ENCODE measurements at places on chromosomes 2 and 18.

- DNase-seq, result no peak
Measured at GRCh38 chr2:42800981-42801380, 8.6 kb upstream of the HAAO start.

GRCh38 chr18:73365018-73365417 is 497.2 kb upstream of the NETO1 start:
- no peak for DNase-seq

GRCh38 chr2:162430323-162430722 is 86.4 kb downstream of the GCA start:
- no peak for DNase-seq

- DNase-seq, result no peak
Measured at GRCh38 chr2:158921599-158922408, 46.6 kb upstream of the TANC1 start.

DNA sequence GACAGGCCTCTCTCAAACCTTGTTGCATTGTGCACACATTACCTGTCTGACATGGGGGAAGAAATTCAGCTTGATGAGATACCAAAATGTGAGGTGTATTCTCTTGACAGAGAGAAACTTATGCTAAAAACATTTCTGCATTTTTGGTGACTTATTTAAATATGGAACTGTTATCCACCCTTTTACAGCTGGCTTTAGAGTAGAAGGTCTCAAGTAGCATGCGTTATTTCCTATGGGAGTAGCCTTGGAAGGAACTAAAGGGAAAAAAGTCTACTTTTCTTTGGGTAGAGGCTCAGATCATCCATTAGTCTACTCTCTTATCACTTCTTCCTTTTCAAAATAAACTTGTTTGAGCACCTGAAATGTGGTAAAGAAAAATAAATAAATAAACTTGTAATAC is 56.5 kb upstream of the TWSG1 start:
- DNase-seq, result no peak

DNA sequence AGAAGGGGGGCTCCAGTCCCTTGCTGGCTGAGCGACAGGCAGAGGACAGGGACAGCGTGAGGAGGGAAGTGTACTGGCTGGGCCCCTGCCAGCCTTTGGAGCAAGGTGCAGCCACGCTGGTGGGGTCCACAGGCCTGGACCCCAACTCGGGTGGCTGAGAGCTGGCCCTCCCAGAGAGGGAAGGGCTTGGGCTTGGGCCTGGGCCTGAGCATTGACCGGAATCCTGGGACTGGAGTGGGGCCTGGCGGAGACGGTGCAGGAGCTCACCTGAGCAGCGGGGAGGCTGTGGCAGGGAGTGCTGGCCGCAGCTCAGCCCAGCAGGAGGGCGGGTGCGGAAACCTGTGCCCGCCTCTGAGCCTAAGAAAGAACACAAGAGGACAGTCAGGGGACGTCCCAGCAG is 27.9 kb downstream of the KCNIP3 start:
- DNase-seq, result no peak

DNA sequence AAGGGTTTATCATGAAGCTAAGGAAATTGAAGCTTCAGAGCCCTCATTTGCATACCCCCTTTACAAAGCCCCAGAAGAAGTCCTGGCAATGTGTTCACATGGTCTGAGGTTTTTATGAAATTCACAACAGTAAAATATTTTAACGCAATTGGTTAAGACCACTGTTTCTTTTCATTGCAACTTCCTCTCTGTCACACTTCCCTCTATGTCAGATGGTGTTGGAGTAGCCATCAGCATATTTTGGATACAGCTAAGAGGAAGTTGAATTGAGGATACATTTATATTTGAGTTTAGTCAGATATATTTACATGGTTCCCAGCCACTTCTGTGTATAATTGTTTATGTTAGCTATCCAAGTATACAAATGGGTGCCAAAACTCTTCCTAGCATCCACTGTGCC is 170.0 kb downstream of the TXNL1 start:
- no peak for DNase-seq

- no peak for DNase-seq
Measured at GRCh38 chr2:50611351-50611871, 420.5 kb downstream of the NRXN1 start.

- no peak for DNase-seq
Measured at GRCh38 chr2:195331129-195331528, 325.9 kb upstream of the SLC39A10 start.

DNA sequence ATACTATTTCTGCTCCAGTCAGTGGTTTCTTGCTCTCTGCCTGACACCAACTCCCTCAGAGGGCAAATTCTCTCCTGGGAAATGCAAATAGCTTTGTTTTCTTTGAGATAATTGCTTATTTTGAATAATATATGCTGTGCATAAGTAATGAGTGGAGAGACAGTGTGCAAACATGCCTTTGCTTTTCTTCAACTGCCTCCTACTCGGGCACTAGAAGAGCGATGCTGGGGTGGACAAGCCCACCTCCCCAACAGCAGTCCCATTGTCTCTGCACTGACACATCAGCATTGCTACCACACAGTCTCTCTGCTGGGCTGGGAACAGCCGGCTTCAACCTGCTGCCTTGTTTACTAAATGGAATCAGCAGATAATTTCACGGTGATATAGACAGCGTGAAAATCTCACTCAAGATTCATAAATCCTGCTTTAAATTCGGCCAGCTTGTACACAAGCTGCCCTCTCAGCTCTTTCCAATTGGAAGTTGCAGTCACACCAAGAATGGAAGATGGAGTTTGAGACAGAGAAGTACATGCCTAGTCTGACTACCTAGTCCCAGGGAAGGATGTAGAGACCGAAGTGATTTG is 694.5 kb downstream of the TDRD15 start:
- DNase-seq, result no peak

DNA sequence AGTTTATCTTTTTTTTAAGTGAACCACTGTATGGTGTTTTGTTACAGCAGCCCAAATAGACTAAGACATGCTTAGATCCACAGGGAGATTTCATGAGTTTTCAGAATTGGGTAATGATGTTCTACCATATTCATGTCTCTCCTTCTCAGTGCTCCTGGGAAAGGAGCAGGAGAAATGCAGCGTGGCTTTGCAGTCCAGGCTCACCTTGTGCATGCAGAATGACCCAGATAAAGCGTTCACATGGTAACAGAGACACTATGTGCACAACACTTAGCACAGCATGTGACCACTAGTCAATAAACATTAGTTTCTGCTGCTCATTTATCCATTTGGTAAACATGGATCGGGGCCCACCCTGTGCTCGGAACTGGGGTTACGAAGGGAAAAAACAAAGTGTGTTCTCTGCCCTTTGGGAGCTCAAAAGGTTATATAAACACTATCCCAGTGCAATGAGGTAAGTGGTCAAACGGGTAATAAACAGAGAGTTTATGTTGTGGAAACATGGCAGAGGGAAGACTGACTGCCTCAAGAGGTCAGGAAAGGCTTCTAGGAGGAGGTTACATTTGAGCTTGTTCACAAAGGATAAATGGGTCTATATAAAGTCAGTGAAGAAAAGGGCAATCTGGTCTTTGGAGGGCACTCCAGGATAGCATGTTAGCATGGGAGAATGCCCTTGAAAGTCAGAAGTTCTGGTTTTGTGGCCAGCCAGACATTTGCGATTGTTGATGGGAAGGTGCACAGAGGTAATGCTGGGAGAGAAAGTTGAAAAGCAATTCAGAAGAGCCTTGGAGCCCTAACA is 299.2 kb downstream of the TDRD15 start:
- DNase-seq, result no peak

DNA sequence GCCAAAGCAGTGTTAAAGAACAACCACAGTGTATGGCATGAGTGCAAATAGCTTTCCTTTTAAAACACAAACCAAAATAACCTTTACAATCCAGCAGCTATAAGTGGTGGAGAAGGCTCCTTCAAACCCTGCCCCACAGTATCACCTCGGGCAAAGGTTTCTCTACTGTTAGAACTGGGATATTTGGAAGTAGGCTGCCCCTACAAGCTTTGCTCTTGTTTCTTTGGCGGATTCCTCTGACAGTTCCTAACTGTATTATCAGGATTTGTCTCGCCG is 214.8 kb downstream of the ZNF521 start:
- no peak for DNase-seq

- peak; percentile 40 for DNase-seq
Measured at GRCh38 chr2:96528700-96529375, 7.7 kb upstream of the ARID5A start.

- peak; percentile 69 for DNase-seq
Measured at GRCh38 chr2:144403933-144404332, 116.0 kb downstream of the ZEB2 start.

GRCh38 chr2:210559182-210559581 is 2.8 kb downstream of the CPS1 start:
- no peak for DNase-seq

DNA sequence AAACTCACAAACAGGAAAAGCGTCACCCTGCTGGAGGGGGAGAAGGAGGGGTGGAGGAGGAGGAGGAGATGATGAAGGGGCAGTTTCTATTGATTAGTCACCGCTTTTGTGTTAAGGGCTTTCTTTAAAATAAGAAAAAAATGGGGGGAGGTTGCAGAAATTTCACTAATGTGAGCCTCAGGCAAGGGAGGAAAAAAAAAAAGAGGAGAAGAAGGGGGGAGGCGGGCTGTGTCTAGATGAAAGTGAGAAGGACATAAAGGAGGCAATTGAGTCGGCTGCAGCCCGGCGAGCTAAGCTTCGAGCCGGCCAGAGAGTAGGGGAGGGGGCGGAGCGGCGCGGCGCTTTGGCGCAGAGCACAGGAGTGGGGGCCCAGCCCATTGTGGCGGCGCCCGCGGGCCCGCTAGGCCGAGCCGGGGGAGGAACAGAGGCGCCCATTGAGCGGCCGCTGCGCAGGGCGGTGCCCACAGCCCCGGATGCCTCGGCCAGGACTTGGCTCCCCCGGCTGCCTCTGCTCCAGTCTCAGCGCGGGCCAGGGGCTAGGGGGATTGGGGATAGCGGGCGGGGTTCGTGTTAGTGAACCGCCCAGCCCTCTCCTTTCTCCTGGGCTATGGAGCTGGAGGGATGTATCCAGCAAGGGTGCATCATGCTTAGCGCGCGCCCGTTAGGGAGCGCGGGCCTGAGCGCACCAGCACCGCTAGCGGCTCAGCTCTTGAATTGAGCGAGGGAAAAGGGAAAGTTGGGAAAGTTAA is 7.9 kb downstream of the PAX3 start:
- DNase-seq, result peak; percentile 65

DNA sequence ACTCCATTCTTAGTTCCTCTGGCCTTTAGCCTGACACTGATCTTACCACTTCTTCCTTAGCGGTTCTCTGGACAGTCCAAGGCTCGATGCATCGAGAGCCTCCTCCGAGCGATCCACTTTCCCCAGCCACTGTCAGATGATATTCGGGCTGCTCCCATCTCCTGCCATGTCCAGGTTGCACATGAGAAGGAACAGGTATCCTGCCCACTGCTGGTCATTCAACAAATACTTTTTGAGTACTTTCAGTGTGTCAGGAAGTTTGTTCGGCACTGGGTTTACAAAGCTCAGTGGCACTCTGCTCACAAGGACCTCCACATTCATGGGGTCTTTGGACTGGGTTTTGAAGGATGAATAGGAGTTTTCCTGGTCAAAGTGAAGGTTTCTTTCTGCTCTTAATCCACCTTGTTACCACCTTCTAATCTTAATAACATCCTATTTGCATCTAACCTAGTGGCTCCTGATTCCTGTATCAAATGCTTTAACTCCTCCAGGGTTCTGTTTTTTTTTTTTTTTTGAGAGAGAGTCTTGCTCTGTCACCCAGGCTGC is 25.8 kb downstream of the GCKR start:
- DNase-seq, result no peak

DNA sequence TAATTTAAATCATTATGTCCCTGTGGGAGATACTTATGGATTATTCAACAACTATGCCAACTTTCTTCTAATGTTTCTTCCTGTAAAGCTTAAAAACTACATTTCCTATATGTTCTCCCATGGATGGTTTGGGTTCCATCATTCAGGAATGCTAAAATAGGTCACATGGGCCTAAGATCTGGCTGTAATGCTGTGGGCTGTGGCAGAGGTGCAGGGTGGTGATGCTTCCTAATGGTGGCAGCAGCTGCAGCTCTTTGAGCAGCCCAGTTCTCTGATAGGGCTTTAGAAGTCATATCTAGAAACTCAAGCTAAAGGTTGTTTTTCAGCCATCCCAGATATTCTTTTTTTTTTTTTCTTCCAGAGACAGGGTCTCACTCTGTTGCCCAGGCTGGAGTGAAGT is 266.1 kb downstream of the ZNF385B start:
- DNase-seq, result no peak

DNA sequence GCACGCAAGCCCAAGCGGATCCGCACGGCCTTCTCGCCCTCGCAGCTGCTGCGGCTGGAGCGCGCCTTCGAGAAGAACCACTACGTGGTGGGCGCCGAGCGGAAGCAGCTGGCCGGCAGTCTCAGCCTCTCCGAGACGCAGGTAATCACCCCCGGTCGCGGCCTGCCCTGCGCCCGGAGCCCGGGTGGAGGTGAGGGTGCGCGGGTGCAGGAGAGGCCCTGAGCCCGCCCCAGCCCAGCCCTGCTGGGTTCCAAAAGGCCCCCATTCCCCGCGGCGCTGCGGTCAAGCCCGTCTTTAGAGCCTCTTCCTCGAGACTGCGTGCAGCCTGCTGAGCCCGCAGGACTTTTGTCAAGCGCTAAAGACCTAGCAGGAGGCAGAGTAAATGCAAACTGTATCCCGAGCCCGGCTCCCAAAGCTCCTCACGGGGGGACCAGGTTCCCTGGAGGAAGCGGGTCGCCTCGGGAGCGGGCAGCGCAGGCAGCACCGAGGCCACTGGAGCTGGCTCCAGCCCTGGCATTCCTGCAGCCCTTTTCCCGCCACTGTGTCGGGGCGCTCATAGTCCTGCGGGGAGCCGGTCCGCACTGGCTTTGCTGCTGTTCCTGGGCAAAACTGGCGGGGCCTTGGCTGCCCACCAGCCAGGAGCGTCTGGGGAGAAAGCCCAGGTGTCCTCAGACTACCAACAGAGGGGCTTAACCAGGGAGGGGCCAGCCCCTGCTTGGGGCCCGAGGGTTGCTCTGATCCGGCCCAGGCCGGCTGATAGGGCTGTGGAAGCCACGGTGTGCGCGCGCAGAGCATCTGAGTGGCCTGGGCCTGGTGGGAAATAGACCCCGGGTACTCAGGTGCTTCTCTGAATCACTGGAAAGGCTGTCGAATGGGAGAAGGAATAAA is 7.3 kb downstream of the EMX1 start:
- DNase-seq, result peak; percentile 41

DNA sequence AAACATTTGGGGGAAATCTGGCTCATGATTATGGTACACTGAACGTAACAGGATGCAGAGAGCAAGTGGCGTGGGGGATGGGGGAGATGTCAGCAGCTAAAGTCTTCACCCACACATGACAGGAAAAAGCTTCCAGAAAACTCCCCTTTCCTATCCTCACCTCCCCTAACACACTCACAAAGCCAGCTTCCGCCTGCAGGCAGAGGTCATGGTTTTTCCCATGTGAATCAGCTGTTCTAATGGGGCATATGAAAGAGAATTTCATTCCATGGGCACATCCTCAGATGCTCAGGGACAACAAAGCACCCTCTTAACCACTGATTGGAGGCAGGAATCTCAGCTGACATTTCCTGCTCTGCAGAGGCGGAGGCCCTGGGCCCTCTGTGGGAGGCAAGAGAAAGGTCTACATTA is 129.1 kb downstream of the TSN start:
- no peak for DNase-seq

- DNase-seq, result no peak
Measured at GRCh38 chr2:230985519-230986231, 10.2 kb upstream of the SPATA3 start.

GRCh38 chr2:100747551-100747950 is 72.4 kb upstream of the NPAS2 start:
- DNase-seq, result no peak

All from right forelimb (tissue), 1 donor.